ENCODE measurements at places on chromosomes 2 and 18. TPM values are rescaled to one million over a fixed set of nuclear protein-coding genes. Genes with fewer than 3 reads are reported as not detected.

Gene FSHR
- not detected for total RNA-seq

Gene DAW1
- 1.0 TPM for total RNA-seq

Gene ADD2
- total RNA-seq: 16.0 TPM

DNA sequence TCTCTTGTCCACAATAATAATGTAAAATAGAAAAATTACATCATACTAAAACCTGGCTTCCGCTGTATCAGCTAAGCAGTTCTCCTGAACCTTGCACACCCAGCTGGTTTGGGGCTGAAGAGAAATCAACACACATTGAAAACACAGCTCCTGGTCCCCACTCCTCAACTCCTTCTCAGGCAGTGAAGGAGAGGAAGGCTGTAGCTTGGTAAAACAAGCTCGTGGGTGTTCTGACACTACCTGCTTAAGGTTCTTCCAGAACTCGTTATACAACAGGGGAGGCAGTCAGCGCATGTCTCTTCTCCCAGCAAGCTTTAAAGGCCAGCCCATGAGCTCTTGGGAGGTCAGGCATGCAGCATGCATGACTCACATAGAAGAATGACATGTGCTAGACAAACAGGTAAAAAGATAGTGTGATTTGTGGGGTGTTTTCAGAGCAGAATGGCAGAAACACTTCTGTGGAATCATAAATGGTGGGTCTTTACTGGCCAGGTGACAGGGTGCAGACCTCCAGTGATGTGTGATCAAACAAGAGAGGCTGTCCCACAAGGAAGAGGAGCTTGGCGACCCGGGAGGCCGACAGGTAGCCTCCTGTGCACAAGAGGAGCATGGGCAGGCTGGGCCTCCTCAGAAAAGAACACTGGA lies 69.1 kb downstream of the UXS1 start:
- peaks cover 10% of the 10 kb centered on the region for H3K4me1 ChIP-seq
- no peaks in the 10 kb centered on the region for H3K27me3 ChIP-seq
- peak; percentile 68 for DNase-seq
- H3K4me3 ChIP-seq: no peak overlapping the region
- H3K36me3 ChIP-seq: peaks cover 21% of the 10 kb centered on the region

GRCh38 chr2:214679736-214680135 lies 129.7 kb downstream of the BARD1 start:
- DNase-seq: no peak
- no peaks in the 10 kb centered on the region for H3K27me3 ChIP-seq
- H3K27ac ChIP-seq: no peak overlapping the region

DNA sequence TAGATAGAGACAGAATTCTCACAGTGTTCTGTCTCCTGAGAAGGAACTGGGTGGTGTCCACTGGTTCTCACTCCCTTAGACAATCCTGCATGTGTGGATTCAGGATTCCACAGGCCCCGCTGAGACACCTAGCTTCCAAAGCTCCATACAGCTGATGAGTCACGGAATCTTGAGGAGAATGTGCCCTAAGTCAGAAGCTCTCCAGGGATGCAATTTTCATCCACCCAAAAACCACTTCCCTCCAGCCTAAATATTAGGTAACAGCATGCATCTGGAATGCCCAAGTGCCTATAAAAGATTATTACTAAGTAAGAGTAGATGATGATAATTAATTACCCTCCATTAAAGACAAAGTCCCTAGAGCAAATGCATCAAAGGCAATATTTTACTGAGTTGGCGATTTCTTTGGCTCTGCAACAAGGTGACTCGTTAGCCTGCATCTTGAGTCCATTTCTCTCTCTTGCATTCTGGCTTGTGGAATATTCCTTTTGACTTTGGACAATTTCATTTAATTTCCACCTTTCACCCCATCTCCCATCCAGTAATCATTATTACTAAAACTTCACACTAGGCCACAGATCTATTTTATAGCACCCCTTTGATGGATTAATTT lies 475.1 kb downstream of the TNS1 start:
- no peak for DNase-seq
- H3K36me3 ChIP-seq: no peaks in the 10 kb centered on the region
- H3K4me3 ChIP-seq: no peak overlapping the region
- H3K27ac ChIP-seq: no peak overlapping the region

DNA sequence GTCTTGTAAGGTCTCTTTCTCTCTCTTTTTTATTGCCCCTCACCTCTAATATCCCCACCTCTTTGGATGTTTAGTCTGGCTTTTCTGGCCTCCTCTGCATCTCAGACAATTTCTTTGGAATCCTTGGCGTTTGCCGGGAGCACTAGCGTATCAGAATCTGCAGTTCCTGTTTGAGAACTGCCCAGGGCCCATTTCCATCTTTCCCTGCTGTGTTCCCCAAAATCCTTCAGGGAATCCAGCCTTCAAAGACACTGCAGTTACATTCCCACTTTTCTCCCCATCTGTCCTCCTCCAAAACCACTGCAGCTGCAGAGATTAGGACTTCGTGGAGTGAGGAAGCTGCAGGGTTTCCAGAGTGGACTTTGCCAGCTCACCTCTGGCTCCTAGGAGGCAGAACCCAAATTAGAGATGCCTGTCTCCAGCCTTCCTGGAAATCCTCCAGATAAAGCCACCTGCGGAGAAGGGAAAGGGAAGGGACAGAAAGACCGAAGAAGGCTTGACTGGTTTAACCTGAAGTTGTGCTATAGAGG lies 2.7 kb downstream of the VSNL1 start:
- H3K4me1 ChIP-seq: no peaks in the 10 kb centered on the region
- DNase-seq: no peak
- no peak overlapping the region for H3K4me3 ChIP-seq
- H3K27me3 ChIP-seq: peaks cover 75% of the 10 kb centered on the region
- H3K36me3 ChIP-seq: no peaks in the 10 kb centered on the region
- H3K27ac ChIP-seq: no peak overlapping the region

- H3K27me3 ChIP-seq: no peaks in the 10 kb centered on the region
- H3K36me3 ChIP-seq: no peaks in the 10 kb centered on the region
- H3K27ac ChIP-seq: peak overlapping the region; percentile 60
- H3K4me3 ChIP-seq: no peak overlapping the region
- peak; percentile 67 for DNase-seq
Observed at GRCh38 chr2:226137201-226137811, 662.3 kb downstream of the IRS1 start.

DNA sequence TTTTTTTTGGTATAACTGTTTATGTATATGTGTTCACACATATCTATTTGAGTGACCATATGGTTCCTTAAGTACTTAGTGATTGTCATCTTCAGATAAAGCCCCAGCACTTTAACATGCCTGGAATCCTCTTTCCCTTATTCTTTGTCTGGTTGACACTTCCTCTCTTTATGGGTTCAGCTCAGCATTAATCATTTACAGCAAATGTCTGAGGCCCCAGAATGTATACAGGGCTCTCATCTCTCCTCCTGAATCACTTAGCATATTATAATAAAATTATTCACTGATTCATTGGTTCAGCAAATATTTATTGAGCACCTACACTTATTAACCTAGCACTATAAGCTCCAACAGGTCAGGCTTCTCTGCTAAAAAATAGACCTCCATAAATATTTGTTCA lies 43.5 kb upstream of the CD28 start:
- no peak overlapping the region for H3K4me3 ChIP-seq
- H3K27ac ChIP-seq: no peak overlapping the region
- H3K36me3 ChIP-seq: no peaks in the 10 kb centered on the region
- H3K27me3 ChIP-seq: no peaks in the 10 kb centered on the region

- peaks cover 4% of the 10 kb centered on the region for H3K4me1 ChIP-seq
- H3K27me3 ChIP-seq: peaks cover 13% of the 10 kb centered on the region
- H3K4me3 ChIP-seq: no peak overlapping the region
Observed at GRCh38 chr18:532018-532417, 31.5 kb upstream of the COLEC12 start.

DNA sequence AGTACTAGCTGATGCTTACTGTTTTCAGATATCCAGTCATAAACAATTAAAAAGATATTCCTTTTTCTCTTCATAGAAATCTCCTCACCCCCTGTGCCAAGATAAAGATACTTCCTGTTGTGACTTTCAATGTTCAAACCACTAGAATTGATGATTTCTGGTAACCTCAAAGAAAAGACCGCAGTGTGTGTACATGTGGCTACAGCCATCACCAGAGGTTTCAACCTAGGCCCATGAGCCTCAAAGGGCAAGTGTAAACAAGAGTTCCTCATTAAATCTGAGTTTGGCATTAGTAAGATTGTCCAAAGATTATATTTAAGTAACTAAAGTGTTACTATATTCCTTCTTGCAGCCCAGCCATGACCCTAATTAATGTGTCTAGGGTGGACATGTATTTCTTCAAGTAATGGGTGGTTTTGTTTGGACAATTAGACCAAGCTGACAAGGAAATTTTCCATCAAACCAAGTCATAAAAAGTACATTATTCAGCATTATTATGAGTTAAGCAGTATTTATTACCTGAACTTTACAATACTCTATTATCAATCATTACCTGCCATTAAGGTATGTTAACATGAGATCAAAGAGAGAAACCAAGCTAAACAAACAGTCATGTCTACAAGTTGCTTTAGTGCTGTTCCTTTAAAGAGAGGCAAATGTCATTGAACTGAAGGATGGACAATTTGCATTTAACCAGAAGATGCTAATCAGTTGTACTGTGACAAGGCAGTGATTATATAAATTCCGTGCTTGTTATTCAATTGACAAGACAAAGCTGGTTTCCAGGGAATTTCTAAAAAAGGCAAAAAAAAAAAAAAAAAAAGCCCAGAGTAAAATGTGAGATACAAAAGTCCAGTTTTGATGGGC lies 382.7 kb downstream of the LNPK start:
- no peak overlapping the region for H3K4me3 ChIP-seq
- DNase-seq: no peak
- no peaks in the 10 kb centered on the region for H3K36me3 ChIP-seq
- no peaks in the 10 kb centered on the region for H3K4me1 ChIP-seq
- peaks cover 22% of the 10 kb centered on the region for H3K27me3 ChIP-seq

DNA sequence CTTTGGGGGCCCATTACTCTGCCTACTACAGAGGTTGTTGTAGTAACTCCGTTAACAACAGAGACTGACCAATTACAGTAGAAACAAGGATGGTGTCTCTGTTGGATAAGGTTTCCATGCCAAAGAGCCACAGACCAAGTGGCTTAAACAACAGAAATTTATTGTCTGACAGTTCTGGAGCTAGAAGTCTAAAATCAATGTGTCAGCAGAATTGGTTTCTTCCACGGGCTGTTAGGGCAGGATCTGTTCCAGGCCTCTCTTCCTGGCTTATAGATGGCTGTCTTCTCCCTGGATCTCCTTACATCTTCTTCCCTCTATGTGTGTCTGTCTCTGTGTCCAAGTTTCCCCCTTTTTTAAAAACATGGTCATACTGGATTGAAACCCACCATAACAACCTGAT lies 135.3 kb downstream of the AKAIN1 start:
- H3K36me3 ChIP-seq: no peaks in the 10 kb centered on the region
- no peak for DNase-seq
- no peaks in the 10 kb centered on the region for H3K27me3 ChIP-seq
- no peak overlapping the region for H3K4me3 ChIP-seq
- no peaks in the 10 kb centered on the region for H3K4me1 ChIP-seq

- H3K27me3 ChIP-seq: no peaks in the 10 kb centered on the region
- no peak overlapping the region for H3K4me3 ChIP-seq
- no peaks in the 10 kb centered on the region for H3K36me3 ChIP-seq
- no peak overlapping the region for H3K27ac ChIP-seq
- no peaks in the 10 kb centered on the region for H3K4me1 ChIP-seq
- no peak for DNase-seq
Observed at GRCh38 chr2:223688094-223688835, 86.1 kb upstream of the SCG2 start.

GRCh38 chr2:25032094-25032493 lies 9.8 kb upstream of the EFR3B start:
- H3K36me3 ChIP-seq: no peaks in the 10 kb centered on the region
- DNase-seq: no peak
- H3K4me1 ChIP-seq: peaks cover 11% of the 10 kb centered on the region
- no peak overlapping the region for H3K27ac ChIP-seq
- no peak overlapping the region for H3K4me3 ChIP-seq

DNA sequence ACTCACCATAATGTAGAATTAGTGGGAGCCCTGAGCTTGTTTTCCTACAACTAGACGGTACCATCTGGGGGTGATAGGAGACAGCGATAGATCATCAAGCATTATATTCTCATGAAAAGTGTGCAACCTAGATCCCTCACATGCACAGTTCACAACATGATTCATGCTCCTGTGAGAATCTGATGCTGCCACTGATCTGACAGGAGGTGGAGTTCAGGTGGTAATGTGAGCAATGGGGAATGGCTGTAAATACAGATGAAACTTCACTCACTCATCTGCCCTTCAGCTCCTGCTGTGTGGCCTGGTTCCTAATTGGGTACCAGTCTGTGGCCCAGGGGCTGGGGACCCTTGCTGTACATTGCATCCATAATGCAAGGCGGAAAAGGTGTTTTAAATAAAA lies 60.7 kb downstream of the USP34 start:
- H3K4me1 ChIP-seq: no peaks in the 10 kb centered on the region
- no peaks in the 10 kb centered on the region for H3K27me3 ChIP-seq
- no peak for DNase-seq
- no peak overlapping the region for H3K27ac ChIP-seq
- no peak overlapping the region for H3K4me3 ChIP-seq

DNA sequence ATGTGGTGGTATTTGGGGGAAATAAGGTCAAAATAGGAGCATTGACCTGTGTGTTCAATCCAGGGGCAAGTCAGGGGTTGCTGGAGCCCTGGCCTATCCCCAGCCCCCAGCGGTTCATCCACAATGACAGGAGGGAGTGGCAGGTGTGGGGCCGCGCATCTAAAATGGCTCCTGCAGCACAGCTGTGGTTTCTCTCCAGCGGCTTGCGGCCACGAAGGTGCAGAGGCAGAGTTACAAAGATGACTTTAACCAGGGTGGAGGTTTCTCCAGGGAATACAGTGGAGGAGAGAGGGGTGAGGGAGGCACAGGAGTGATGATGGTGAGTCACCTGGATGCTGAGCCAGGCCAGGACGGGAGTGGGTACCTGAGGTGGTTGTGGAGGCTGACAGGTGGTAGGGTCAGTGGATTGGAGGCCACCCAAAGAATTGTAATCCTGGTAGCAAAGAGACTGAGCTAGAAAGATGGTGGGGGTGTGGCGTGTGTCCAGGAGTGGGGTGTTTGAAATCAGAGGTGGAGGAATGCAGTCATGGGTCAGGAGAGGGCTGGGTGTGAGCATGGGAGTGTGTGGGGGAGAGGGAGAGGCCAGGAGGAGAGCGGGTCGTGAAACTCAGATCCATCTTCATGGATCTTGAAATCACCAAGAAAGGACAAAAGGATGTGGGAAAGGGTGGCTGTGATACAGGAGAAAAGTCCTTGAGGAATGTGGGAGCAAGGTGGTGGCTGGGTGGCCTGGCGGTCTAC lies 83.2 kb downstream of the CTIF start:
- H3K27ac ChIP-seq: no peak overlapping the region
- H3K4me1 ChIP-seq: no peaks in the 10 kb centered on the region
- no peaks in the 10 kb centered on the region for H3K27me3 ChIP-seq
- no peaks in the 10 kb centered on the region for H3K36me3 ChIP-seq
- H3K4me3 ChIP-seq: no peak overlapping the region

DNA sequence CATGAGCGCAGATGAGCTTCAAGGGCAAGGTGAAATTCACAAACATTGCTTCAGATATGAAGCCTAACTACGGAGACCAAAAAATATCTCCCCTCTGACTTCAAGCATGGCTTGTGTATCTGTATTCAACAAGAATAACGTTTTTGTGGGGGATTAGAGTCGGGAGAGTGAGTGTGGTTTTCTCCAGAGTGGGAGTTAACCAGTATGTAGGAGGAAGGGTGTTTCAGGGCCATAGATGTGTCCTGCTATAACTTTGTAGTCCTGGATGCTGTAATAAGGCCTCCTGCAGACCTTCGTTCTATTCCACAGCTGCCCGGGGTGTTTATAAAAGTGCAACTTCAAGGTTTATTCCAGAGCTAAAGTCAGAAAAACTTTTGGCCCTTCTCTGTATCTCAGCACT lies 12.9 kb upstream of the C2orf74 start:
- peaks cover 5% of the 10 kb centered on the region for H3K36me3 ChIP-seq
- H3K27ac ChIP-seq: no peak overlapping the region
- H3K4me1 ChIP-seq: peaks cover 6% of the 10 kb centered on the region
- H3K4me3 ChIP-seq: no peak overlapping the region

All from PC-3 (cell line).